NCI-H2171 (cell line): ENCODE measurements at places on chromosomes 12 and 14.

DNA sequence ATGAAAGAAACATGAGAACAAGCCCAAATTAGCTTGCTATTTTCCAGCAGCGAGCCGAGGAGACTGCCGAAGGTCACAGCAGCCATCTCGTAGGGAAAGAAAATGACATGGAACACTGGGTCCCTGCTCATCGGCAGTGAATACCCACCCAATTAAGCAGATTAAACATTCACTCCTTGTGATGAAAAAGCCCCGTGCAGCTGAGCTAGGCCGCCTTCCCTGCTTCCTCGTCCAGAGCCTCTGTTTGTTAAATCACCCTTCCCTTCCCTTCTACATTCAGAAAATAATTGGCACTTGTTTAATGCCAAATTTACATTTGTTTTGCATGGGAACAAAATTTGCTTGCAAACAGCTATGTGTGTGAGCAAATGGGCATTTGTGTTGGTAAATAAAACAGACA is 342.5 kb downstream of the RMST start:
- no peak for DNase-seq

- DNase-seq = peak; percentile 39
Observed at GRCh38 chr14:54465654-54466053, 23.1 kb downstream of the GMFB start.

DNA sequence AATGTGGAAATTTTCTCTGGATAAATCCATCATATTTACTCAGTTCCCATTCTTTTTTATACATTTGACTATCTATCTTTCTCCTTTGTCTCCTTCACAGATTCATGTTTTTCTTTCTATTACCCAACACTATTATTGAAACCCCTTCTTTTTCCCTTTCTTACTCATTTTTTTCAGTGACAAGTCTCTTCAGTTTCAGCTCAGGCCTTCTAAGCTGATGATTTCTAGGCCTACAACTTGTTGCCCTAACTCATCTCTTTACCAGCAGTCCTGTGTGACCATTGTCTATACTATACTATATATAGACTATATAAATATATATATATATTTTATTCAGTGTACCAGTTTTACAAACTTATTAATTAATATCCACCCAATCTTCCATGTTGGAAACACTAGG is 31.8 kb downstream of the SLC16A7 start:
- DNase-seq = no peak

GRCh38 chr12:66270613-66271012 is 31.7 kb upstream of the HELB start:
- DNase-seq = no peak

- no peak for DNase-seq
Observed at GRCh38 chr12:122138616-122139015, 35.4 kb downstream of the IL31 start.

- DNase-seq = no peak
Observed at GRCh38 chr14:30882431-30882830, 8.1 kb downstream of the COCH start.

- DNase-seq = no peak
Observed at GRCh38 chr12:91100906-91101305, 10.4 kb downstream of the LUM start.

DNA sequence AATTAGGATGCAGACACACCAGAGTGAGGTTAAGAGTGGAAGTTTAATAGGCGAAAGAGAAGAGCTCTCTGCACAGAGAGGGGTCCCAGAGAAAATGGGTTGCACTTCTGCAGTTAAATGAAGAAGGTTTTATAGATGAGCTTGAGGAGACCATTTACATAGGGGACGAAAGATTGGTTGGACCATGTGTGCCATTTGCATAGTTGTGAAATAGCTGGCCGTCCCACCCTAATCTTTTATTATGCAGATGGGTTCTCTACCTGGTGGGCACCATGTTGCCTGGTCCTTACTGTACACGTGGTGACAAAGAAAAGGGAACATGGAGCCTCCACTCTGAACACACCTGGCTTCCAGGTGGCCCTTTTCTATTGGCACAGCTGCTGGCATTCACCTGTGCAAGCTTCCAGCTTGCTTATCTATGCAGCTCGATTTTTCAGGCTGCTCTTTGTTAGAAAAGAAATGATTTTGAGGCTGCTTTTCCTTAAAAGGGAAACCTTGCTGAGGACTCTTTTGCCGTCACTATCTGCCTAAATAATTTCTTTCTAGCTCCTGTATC is 67.1 kb upstream of the SRSF5 start:
- DNase-seq = no peak

- peak; percentile 53 for DNase-seq
Observed at GRCh38 chr12:72072592-72073212, 134.1 kb downstream of the TPH2 start.

DNA sequence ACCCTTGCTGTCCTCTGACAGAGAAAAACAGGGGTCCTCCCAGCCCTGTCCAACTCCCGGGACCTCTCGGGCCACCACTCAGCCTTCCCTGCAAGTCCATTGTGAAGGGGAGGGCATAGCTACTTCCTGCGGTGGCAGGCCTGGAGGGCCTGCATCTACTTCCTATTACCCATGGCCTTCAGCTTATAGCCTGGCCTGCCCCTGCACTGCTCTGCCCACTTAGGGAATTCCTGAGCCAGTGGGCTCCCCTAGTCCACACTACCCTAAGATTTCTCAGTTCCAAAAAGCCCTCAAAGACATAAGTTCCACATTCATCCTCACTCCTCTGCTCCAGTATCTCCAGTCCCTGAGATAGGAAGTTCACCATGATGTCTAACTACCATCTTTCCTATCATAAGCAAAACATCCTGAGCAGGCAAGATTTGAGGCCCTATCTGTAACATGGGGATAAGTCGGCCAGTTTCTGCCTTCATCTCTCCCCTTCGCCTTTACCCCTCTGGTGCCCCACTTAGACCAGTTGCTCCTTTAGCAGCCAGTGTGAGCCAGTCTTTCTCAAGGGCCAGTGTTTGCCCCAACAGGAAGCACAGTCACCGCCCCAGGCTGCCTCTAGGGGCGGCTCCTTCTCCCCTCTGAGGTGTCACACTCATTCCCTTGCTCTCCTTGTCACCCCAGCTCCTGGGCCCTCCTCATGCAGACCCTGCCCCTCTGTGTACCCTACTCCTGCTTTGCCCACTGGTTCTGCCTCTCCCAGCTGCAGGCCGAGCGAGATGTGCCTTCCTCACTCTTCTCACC is 10.9 kb downstream of the HDAC7 start:
- DNase-seq = no peak

DNA sequence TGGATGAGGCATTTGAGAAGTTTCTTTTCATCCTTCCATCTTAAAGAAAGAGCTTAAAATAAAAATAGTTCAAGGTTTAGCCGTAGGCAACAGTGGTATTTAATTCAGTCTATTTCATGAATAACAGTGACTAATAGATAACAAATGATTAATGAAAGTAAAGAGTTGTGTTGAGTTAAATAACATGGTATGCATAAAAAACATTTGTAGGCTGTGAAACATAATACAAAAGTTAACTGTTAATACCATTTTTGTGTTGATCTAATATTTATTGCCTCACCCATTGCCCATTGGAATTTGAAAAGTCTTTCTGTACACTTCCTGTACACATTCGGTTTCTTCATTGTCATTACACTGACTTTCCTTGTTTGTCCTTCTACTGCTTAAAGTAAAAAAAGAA is 108.6 kb upstream of the PDE3A start:
- DNase-seq = no peak

GRCh38 chr12:10610188-10610587 is 3.2 kb downstream of the MAGOHB start:
- no peak for DNase-seq

- no peak for DNase-seq
Observed at GRCh38 chr12:108523365-108523764, 8.3 kb downstream of the FICD start.

- DNase-seq = no peak
Observed at GRCh38 chr12:31016057-31016456, 57.6 kb upstream of the DDX11 start.

GRCh38 chr12:67367843-67368242 is 98.7 kb downstream of the CAND1 start:
- DNase-seq = no peak

GRCh38 chr12:22043943-22044342 is 2.1 kb upstream of the CMAS start:
- DNase-seq = no peak

DNA sequence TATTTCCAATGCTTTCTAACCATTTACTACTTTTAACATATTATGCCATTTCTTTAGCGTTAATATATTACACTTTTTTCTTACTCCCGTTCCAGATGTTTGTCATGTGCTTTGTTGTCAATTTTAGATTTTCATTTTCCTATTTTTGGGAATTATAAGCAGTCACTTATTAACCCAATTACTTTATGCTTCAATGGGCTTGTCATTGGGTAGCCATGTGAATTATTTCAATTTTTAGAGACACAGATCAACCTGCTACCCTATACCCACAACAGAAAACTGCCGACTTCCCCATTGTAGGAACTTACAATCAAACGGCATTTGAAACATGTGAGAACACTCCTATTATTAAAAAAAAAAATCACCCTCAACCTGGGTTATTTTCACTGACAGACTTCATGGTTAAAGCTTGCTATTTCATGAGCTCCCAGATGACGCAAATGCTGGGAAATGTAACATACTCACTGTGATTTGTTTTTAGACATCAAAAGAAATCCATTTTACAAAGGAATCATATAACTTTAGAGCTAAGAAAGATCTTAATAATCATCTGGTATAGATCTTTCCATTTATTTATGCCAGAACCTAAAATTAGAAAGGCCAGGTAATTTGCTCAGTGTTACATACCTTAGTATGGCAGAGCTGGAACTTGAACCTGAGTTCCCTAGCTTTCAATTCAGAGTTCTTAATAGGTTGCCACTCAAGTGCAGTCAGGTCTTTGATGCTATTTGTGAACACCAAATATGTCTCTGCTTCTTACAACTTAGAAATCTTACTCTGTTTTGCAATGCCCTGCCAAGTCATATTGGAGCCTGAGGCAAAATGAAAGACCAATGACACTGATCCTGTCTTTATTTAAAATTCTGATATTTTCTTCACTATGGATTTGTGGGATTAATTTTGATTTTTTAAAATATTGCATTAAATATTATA is 340.4 kb downstream of the RAD51B start:
- no peak for DNase-seq

DNA sequence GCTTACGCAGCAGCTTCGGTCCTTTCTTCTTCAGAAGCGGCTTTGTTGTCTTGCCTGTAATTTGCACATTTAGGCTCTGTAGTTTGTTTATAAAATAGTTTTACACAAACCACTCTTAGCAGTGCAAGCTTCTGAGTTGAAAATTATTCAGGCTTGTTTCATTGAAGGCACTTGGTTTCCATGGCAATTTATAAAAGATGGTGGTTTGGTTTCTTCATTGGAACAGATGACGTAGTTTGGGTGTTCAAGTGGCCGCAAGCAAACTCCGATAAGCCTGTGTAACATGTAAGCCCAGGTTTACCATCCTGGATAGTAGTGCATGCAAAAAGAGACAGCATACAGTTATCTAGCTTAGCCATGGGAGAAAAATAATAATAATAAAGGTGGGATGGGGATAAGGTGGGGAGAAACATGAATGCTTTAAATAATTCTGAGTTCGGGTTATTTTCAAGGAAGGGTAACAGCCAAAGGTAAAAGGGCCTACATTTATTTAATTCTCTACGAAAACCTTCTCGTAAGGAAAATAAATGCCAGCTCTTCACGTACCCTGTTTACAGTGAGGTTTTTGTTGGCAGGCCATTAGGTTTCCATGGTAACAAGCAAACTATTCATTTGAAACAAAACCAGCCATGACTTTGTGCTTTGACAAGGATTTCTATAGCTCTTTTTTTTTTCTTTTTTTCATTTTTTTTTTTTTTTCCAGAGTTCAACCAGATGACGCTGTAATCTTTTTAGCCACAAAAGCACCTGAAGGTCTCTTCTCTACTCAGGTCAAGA is 189.6 kb upstream of the RPL10L start:
- DNase-seq = no peak

DNA sequence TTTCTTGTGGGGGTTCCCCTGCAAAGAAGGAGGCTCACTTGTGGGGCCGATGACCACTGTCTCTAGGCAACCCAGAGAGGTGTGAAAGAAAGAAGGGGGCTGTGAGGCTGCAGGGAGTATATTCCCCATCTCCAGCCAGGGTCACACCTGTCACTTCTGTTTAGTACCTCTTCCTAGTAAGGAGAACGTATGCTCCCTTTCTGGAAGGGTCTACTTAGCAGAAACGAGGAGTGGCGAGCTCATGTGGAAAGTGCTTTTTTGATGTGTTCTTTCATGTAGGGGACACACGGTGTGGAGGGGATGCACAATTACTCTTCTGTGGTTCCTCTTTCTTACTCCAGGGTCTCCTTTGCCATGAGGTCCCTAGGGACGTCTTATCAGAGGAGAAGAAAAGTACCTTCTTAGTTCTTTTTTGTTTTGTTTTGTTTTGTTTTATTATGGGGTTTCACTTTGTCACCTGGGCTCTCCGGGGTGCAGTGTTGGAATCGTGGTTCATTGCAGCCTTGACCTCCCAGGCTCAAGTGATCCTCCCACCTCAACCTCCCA is 58.3 kb downstream of the PRKCH start:
- no peak for DNase-seq

DNA sequence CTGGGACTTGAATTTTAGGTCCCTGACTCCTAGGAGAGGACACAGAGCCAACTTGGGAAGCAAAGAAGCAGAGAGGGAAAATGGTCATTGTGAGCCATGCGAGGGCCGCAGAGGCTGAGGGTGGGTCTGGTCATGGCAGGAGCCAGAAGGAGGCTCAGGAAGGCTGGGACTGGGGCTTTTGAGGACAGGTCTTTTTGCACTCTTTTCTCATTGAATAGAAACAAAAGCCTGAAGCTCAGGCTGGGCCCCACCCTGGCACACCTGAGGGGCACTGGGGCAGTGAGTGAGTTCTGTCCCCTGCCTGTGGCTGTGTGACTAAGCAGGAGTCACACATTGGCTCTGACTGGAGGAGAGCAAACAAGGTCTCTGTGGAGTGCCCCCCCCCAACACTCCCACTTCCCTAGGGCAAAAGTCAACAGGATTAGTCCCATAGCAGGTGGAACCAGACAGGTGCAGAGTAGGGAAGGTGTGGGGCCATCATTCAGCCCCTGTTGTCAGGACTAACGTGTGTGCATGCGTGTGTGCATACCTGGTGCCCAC is 2.8 kb downstream of the KRT7 start:
- DNase-seq = no peak

GRCh38 chr14:90495357-90496276 is 98.8 kb downstream of the CALM1 start:
- no peak for DNase-seq

- no peak for DNase-seq
Observed at GRCh38 chr12:101763246-101763931, 24.1 kb upstream of the SYCP3 start.

DNA sequence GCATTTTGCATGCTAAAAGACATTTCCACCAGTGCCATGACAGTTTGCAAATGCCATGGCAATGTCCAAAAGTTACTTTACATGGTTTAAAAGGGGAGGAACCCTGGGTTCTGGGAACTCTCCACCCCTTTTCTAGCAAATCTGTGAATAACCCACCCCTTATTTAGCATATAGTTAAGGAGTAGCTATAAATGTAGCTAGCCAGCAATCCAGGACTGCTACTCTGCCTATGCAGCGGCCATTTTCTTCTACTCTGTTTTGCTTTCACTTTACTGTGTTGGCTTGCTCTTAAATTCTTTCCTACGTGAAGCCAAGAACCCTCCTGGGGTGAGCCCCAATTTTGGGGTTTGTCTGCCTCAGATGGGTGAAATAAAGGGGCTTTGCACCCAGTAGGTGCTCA is 141.0 kb downstream of the PTPN11 start:
- DNase-seq = no peak

GRCh38 chr14:20219033-20219432 is 4.5 kb upstream of the OR11H6 start:
- no peak for DNase-seq

- DNase-seq = no peak
Observed at GRCh38 chr12:108131657-108132126, 2.6 kb downstream of the WSCD2 start.

- no peak for DNase-seq
Observed at GRCh38 chr14:74653386-74654138, 41.5 kb upstream of the LTBP2 start.
